ENCODE measurements at places on chromosomes 11 and 22.

DNA sequence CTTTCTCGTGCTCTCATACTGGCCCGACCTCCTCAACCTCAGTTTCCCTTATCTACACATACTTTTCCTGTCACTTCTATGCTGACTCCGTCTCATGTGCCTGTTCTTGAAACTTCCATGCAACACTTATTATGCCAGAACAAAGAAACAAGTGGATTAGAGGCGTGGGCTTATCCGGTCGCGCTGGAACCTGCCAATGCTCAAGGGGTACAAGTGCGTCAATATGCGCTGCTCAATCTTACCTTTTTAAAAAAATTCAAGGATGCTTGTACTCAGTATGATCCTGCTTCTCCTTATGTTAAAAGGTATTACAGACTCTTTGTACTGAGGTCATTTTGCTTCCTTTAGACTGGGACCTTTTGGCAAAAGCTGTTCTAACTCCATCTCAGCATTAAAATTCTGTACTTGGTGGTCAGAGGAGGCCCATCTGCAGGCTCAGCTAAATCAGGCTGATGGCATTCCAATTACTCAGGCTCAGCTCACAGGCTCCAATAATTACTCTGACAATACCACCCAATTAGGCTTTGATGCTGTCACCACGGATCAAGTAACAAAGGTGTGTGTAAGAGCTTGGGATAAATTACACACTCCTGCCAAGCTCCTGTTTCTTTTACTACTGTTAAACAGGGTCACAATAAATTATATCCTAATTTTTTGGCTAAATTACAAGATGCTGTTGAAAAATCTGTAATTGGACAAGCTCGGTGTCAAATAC is 26.3 kb upstream of the ALDH3B2 start:
- no peak for DNase-seq

DNA sequence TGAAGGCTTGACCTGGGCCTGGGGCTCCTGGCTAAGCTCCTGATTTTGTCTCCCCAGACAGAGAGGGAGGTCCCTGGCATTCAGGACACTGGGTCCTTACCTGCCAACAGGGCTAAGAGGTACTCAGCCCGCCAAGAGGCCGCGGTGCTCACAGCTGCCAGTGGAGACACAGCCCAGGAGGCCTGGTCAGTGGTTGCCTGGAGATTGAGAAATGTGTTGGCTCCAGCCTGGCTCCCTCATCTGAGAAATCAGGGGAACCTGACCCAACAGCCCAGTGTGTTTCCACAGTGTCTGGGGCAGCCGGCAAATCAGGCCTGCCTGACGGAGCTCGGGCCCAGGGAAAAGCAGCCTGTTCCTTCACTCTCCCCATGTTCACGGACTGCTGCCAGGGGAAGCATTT is 79.4 kb upstream of the NAV2 start:
- no peak for DNase-seq

DNA sequence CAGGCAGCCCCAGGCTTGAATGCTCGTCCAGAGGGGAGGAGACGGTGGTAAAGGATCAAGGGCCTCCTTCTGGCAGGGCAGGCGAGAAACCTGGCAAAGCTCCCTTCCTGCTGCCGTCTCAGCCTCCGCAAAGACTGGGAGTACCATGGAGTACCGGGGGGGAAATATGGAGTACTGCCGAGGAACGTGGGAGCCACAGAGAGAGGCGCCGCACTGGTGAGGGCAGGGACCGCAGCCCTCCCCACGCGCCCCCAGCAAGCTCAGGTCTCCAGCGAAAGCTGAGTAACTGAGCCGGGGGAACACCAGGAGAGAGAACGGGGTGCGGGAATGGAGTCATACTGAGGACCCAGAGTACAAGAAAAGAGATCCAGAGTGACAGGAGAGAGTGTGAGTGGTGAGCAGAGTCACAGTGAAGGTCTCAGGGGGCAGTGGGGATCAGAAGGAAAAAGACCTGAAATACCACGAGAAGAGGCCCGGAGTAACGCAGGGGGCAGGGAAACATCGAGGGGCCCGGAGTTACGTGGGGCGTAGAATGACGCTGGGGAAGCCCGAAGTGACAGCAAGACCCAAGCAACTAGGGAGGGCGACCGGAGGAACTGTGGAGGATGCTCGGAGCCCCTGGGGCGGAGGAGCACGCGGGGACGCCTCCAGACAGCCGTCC is 740 bp downstream of the EML3 start:
- DNase-seq = no peak

DNA sequence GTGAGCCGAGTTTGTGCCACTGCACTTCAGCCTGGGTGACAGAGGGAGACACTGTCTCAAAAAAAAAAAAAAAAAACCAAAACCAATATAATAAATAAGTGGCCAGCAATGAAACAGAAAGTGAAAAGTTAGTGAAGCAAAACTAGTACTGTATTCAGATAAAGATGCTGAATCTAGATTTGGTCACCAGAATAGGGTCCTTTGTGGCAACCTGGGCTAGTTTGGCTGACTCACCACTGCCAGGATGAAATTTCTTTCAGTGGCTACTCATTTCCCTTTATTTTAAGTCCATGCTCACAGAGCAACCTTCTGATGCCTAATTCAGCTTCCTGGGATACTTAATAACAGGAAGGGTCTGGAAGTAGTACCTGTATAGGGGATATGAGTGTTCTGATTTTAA is 26.0 kb downstream of the LIMK2 start:
- DNase-seq = no peak

DNA sequence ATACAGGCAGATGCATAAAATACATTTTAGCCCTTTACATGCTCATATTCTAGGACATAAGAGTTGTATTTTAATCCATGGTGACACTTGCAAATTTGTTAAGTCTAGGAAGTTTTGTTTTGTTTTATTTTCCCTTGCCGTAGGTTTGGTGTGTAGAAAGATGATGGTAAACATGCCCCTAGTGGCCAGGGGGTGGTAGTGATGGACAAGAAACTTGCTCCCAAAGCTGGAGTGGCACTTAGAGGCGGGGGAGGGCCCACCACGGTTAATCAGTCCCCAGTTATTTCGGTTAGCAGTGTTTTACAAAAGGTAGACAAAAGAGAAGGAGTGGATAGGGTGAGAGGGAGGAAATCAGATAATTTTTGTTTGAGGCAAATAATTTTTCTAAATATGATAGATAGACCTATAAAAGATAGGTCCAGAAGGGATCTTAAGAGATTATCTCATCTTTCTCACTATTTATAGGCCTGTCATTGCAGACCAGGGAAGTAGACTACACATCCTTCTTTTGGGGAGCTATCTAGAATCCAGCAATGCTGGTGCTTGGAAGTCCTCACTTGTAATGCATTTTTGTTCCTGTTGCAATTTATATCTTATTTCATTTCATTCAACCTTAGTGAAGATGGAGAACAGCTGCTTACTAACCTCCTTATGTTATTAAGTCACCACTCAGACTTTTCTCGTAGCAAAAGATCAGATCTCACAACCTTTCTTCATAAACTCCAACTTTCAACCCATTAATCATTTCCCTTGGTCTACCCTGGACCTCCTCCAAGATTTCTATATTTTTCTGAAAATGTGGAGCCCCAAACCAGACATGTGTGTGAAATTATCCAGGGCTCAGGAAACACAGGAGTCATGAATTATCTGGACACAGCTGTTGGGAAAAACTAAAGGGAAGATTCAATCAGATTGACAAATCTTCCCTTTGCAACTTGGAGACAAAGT is 5.9 kb upstream of the BDNF start:
- peak; percentile 31 for DNase-seq

GRCh38 chr11:76801225-76801624 is 18.1 kb downstream of the TSKU start:
- no peak for DNase-seq

GRCh38 chr11:8732748-8733241 is 50.2 kb downstream of the RPL27A start:
- DNase-seq = no peak

GRCh38 chr11:62985041-62985750 is 429 bp upstream of the SLC22A6 start:
- DNase-seq = no peak

GRCh38 chr11:81098471-81098870 is 1635.2 kb downstream of the FAM181B start:
- no peak for DNase-seq

DNA sequence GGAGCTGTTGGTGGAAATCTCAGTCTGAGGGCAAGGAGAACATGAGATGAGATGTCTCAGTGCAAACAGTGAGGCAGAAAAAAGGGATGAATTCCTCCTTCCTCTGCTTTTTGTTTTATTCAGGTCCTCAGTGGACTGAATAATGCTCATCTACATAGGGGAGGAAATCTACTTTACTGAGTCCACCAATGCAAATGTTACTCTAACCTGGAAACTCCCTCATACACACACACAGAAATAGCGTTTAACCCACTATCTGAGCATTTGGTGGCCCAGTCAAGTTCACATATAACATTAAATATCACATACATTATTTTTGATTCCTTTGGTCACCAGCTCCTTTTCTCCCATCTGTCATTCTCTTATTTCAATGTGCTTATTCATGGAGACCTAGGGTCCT is 418.8 kb downstream of the TMEM135 start:
- DNase-seq = no peak

DNA sequence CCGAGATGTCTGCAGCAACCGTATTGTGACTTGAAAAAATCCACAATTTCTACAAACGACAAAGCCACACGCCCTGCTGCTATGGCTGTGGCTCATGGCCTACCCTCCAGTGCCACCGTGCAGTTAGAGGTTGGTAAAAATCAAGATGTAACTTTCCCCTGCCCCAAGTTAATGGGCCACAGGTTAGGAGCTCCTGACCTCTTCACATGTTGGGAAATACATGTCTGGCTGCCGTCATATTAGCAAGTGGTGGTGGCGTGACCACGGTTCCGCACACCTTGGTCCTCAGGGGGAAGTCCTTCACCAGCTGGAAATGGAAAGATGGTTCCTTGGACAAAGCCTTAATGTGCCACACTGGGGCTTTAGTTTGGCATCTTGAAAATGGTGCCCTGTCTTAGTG is 27.4 kb upstream of the CCND1 start:
- no peak for DNase-seq

DNA sequence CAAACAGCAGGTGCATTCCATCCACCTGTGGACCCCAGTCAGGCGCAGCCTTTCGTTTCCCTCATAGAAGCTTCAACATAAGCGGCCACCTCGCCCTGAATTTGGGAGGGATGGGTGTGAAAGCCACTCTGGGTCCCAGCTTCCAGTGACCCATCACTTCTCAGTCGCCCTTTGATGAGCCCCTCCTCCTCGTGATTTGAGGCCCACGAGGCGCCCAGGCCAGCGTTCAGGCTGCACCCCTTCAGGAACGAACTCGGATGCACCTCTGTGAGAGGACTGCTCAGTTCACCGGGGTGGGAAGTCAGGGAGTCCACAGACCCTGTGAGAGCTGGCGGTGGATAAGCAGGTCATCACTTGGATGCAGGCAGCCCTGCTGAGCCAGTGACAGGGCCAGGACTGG is 1118.2 kb downstream of the BRD1 start:
- DNase-seq = no peak

DNA sequence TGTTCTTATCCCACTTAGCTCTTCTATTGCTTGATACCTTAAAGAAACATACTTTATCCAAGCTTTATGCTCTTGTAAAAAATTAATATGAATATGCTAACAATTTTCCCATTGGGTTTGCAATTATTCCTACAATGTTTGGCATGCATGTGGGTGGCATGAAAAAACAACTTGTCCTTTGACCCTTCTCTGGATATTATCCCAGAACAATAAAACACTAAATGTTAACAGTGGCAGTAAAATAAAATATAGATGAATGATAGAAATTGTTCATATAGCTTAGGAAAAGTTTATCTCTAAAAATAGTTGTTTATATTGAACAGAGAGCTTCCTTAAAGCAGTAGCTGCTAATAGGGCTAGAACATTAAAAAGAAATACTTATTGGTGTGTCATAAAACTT is 860.5 kb upstream of the LRRC4C start:
- no peak for DNase-seq
